C1 segment of cervical spinal cord (tissue), 14 donors: ENCODE measurements at places on chromosomes 5 and 9.

DNA sequence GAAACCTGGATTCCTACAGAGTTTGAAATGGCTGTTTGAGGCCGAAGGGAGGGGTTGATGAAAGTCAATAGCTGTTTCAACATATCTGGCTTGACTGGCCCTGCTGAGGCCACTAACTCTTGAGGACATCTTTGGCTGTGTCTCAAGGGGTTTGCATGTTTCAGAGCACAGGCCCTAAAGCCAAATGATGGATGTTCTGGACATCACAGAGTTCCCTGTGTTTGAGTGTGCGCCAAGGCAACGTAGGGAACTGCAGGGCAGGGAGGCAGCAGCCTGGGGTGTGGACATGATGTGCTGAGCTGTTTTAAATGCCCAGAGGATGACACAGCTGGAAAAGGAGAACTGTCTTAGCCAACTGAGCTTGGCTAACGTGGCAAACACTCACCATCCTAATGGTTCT lies 89.6 kb downstream of the RAPGEF1 start:
- no peak for DNase-seq

- no peak for DNase-seq
Observed at GRCh38 chr9:89803403-89803802, 198.6 kb downstream of the GADD45G start.

DNA sequence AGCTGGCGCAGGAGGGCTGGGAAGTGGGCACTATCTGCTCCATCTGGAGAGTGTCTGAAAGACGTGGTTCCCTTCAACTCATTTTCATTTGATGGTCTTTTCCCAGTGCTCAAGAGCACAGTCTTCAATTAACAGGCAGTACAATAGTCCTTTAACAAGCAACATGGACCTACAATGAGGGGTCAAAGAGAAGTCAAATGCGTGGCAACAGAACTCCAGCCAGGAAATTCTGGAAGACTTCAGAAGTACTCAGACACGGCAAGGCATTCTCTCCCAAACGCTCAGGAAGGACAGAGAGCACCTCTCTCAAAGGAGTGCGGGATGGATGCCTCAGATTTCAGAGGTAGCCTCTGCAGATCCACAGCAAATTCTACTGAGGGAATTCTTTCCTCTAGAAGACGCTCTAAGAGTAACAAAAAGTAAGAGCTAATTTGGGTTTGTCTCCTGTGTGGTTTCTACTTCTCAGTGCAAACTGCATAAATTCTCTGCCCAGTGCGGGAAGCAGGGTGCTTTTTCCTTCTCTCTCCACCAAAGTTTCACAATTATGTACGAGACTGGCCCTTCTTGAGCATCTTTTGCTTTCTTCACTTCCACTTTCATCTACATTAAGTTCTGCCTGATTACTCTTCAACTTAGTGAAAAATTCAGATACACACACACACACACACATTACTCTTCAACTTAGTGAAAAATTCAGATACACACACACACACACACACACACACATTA lies 56.4 kb downstream of the LHFPL2 start:
- DNase-seq = no peak

GRCh38 chr5:58245476-58245840 lies 214.4 kb downstream of the PLK2 start:
- DNase-seq = no peak

DNA sequence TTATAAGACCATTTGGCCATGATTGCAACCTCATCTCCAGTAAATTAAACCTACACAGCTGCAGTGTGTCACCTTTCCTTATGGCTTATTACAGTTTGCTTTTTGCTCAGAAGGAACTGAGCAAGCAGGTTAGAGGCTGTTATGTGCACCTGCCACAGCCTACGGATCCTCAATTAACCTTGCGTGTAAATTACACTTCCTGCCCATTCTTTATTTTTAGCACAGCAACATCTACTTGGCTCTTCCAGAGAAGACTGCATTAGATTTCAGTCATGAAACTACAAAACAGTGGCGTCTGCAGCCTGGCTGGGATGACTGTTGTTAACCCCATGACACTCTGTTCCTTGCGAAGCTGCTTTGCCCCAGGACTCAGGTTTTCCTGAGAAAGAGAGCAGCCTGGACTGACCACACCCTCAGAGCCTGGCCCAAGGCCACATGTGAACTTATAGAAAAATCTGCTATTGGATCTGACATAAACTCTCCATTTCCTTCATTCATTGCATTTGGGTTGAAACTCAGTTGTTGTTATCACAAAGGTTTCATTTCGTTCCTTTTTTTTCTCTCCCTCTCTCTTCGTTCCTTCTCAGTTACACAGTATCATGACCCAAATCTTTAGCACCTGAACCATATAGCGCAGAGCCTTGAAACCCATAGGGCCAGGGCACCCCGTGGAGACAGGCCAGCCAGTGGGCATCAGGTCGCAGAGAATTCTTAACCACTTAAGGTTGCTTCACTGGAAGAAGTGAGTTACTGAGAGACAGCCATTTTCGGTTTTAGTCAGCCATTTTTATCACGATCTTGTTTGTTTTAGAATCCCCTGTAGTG lies 138.6 kb downstream of the PALM2AKAP2 start:
- no peak for DNase-seq

DNA sequence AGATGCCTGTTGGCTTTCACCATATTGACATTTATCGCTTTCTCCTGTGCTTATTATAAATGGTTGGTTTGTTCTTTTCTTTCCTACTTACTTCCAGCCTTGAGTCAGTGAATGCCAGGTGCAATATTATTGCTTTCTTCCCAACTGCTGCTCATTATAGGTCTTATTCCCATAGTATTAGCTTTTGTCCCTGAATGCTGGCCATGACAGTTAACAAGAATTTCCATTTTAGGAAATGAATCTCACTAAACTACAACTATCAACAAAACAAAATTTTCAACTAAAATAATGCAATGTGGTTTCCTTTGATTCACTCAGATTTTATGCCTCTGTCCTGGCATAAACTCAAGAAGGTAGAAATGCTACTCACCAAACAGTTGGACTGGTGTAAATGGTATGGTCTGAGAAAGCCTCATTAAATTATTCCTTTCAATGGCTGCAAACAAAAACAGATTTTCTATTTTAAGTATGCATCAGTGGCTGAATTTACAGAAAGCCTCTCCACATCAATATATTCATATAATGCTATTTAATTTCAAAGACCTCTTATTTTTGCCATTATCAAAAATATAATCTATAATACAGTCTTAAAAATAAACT lies 145.4 kb downstream of the TRPM6 start:
- no peak for DNase-seq
